Spinal cord (tissue), 10 donors: ENCODE measurements at places on chromosomes 1 and 21.

- H3K4me3 ChIP-seq: no peak overlapping the region
- H3K36me3 ChIP-seq: no peaks in the 10 kb centered on the region
- no peaks in the 10 kb centered on the region for H3K27me3 ChIP-seq
- H3K27ac ChIP-seq: no peak overlapping the region
- DNase-seq: no peak
Observed at GRCh38 chr1:68183895-68184294, 48.4 kb downstream of the WLS start.

GRCh38 chr1:153921803-153922075 lies 1.0 kb downstream of the GATAD2B start:
- no peak for DNase-seq
- peaks cover 22% of the 10 kb centered on the region for H3K4me1 ChIP-seq
- no peaks in the 10 kb centered on the region for H3K27me3 ChIP-seq
- peaks cover 3% of the 10 kb centered on the region for H3K36me3 ChIP-seq
- peak overlapping the region; percentile 73 for H3K27ac ChIP-seq

DNA sequence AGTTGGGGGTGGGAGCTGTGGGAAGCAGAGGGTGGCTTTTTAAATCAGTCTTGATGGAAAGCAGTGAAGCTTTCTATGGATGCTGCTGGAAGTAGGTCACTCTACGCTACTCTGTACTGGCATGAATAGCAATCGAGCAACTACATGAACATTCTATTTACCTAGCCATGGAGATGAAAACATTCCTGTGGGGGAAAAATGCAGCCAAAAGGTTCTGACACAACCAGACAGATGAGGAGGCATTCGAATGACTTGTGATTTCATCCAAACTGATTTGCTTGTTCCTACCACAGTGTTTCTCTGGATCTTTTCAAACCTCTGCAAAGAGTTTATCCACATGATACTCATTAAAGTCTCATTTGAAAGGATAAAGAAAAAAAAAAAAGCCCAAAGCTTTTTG lies 95.0 kb downstream of the ASTN1 start:
- no peaks in the 10 kb centered on the region for H3K36me3 ChIP-seq
- no peaks in the 10 kb centered on the region for H3K27me3 ChIP-seq
- H3K4me1 ChIP-seq: peaks cover 6% of the 10 kb centered on the region
- peak; percentile 70 for DNase-seq
- no peak overlapping the region for H3K4me3 ChIP-seq

DNA sequence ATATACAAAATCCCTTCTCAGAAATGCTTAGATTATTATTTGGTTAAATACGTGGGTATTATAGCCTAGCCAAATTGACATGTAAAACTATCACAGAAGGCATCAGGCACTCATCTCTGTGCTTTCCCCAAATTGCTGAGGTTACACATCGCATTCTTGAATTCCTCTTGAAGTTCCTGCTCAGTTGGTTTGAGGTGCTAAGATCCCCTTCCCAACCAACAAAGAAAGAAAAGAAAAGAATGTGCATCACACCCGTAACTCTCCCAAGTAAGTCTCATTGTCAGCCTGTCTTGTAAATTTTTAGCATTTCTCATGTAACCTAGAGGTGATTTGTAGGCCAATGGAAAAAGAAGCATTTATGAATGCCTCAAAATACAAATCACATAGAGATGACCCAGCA lies 539.2 kb upstream of the PRMT6 start:
- DNase-seq: no peak
- no peak overlapping the region for H3K4me3 ChIP-seq
- no peaks in the 10 kb centered on the region for H3K27me3 ChIP-seq
- no peaks in the 10 kb centered on the region for H3K36me3 ChIP-seq
- H3K27ac ChIP-seq: no peak overlapping the region

DNA sequence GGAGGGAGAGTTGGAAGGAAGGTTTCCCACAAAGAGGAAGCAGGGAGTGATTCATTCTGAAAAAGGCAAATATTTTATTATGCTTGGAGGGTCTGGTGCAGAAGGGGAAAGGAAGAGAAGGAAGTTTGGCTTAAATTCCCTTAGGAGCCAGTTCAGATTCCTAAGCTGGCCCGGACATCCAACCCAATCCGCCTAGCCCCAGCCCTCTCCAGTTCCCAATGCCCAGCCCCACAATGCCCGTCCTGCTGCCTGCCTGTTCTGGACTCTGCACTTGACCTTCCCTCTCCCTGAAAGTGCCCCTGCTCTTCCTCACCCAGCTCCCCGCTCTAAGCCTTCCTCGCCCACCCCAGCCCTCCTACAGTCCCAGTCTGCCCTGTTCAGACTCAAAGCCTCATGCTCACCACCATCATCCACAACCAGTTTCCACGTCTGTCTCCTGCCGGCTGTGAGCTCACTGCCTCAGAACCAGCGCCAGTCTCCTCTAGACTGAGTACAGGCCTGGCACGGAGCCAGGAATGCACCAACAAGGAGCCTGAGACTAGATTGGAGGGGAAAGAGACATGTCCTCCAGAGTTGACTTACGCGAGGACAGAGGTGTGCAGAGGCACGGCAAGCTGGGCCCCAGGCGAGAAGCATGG lies 18.9 kb downstream of the CAPN2 start:
- H3K36me3 ChIP-seq: peaks cover 11% of the 10 kb centered on the region
- no peak for DNase-seq
- H3K4me3 ChIP-seq: no peak overlapping the region
- peaks cover 46% of the 10 kb centered on the region for H3K4me1 ChIP-seq
- H3K27ac ChIP-seq: peak overlapping the region; percentile 68

DNA sequence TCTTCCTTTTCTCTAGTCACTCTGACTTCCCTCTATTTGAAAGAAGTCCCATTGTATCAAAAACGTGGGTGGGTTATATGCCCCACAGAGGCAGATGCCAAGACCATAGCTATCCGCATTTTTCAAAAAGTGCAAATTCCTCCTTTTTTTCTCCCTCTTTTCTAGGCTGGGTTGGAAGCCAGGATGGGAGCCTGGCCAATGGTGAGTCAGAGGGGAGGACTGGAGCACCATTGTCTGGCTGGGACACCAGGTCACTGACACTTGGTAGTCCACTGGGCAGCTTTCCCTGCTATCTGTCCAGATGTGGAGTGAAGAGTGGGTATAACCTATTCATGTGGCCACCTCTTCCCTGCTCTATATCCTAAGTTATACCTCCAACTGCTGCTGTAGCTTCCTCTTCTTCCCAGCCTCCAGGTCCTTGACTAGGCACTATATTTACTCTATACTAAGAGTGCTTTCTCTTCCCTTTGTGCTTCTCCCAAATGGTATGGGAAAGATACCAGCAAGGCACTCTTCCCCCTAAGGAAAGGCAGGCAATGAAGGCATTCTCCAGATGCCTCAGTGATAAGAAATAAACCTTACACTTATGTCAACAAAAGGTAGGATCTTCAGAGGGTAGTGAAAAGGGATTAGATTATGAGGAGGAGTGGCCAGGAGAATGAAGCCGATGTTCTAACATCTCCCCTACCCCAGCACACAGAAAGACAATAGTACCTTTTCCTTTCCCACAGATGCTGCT lies 12.9 kb downstream of the PI4KB start:
- H3K27me3 ChIP-seq: no peaks in the 10 kb centered on the region
- H3K4me3 ChIP-seq: no peak overlapping the region
- H3K4me1 ChIP-seq: peaks cover 22% of the 10 kb centered on the region
- no peak for DNase-seq
- H3K27ac ChIP-seq: peak overlapping the region; percentile 60
- peaks cover 48% of the 10 kb centered on the region for H3K36me3 ChIP-seq
